H7 (cell line): ENCODE measurements at places on chromosomes 13 and 19. TPM values are rescaled to one million over a fixed set of nuclear protein-coding genes. Genes with fewer than 3 reads are reported as not detected.

GRCh38 chr13:30366088-30366487 lies 56.2 kb upstream of the UBE2L5 start:
- no peak for DNase-seq

DNA sequence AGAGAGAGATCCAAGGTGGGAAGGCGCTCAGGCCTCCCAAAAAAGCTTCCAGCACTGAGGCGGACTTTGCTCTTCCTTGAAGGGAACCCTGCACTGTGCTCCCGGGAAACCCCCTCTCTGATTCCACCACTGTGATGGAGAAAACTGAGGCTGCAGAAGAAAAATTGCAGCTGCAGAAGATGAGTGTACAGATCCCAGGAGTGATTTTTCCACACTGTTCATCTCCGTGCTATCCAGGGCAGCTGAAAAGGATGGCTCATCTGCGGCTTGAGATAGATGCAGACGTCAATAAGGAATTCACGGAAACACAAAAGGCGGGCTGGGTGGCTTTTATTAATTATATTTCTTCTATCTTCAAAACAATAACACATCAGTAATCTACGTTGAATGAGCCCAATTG lies 26.2 kb downstream of the CCNE1 start:
- no peak for DNase-seq

- no peak for DNase-seq
Measured at GRCh38 chr13:106748785-106749184, 180.8 kb upstream of the ARGLU1 start.

DNA sequence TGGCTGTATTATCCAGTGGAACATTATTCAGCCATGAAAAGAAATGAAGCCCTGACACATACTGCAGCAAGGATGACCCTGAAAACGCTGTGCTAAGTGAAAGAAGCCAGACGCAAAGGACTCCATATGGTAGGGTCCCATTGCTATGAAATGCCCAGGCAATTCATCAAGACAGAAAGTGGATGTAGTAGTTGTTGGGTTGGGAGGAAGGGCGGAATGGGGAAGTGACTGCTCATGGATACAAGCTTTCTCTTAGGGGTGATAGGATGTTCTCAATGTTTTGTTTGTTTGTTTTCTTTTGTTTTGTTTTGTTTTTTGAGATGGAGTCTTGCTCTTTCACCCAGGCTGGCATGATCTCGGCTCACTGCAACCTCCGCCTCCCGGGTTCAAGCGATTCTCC lies 11.1 kb upstream of the CEACAM16 start:
- peak; percentile 4 for DNase-seq

DNA sequence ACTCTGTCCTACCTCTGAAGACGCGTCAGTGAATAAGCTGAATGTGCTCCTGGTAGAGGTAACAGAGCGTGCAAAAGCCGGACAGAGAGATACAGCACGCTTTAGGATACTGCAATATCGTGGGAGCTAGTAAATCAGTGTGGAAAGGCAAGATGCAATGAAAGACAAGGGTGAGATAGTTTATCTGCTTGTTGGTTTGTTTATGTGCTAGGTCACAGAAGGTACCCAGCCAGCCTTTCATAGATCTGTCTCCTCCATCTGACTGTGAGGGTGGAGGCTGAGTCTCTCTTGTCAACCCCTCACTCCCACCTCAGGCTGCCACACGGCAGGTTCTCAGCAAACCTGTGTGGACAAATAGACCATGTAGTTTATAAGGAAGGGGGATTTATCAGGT lies 904 bp upstream of the GIPC1 start:
- DNase-seq, result no peak

DNA sequence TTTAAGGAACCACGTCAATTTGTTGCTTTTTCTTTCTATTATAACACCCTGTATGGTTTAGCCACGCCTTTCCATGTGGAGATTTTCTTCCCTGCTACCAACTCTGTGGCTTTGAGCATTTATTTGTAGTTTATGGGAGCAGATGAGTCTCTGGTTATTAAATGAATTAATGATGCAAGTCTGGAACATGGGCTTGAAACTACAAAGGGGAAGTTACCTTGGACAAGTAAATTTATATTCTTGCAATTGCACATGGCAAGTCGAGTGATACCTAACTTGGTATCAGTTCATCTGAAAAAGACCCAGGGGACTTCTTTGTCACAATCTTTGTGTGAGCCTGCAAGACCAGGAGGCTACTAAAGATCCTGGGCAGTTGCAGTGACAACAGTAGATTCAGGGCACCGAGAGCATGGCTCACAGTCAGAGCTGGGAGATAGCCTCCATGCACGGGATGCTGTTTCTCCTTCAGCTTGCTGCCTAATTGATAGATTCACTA lies 24.4 kb downstream of the B3GLCT start:
- no peak for DNase-seq

- no peak for DNase-seq
Measured at GRCh38 chr13:85333506-85334020, 465.7 kb downstream of the SLITRK6 start.

NLRP4 gene
- not detected in 2 replicates for total RNA-seq

DNA sequence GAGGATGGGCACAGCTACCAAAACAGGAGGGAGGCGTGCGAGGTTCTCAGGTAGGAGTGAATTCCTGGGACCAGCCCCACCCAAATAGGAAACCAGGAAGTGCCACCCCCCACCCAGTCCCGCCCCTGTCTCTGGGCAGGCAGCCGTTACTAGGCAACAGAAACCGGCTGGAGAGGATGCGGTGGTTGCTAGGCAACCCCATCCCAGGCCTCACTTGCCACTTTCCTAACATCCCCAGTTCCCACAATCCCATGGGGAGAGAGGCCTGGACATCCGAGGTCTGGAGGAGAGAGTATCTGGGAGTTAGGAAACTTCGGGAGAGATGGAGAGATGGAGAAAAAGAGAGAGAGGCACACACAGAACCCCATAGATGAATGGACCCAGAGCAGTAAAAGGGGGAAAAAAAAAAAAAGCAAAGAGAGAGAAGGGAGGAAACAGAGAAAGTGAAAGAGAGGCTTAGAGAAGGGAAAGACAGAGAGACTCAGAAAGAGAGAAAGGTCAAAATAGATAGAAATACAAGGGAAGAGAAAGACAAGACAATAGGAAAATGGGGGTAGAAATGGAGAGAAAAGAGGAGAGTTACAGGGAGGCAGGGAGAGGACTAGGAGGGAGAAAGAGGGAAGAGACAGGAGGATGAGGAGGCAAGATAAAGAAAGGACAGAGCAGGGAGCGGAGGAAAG lies 3.8 kb downstream of the GRIK5 start:
- peak; percentile 92 for DNase-seq

VSTM2B gene
- 0.48 and 0.96 TPM in 2 replicates for total RNA-seq

- no peak for DNase-seq
Measured at GRCh38 chr13:113420232-113420631, 33.1 kb downstream of the ADPRHL1 start.

RUBCNL gene
- total RNA-seq, result 3.2 and 5.6 TPM in 2 replicates

GRCh38 chr13:32881074-32881776 lies 135.0 kb upstream of the KL start:
- DNase-seq, result no peak
